ENCODE measurements at places on chromosomes 16 and 17.

- no peak for DNase-seq
Observed at GRCh38 chr17:2266045-2266864, 37.3 kb downstream of the SMG6 start.

GRCh38 chr16:4339909-4340308, 11.2 kb downstream of the PAM16 start:
- DNase-seq: no peak

- peak; percentile 94 for DNase-seq
Observed at GRCh38 chr17:45197555-45198334, 23.9 kb upstream of the FMNL1 start.

DNA sequence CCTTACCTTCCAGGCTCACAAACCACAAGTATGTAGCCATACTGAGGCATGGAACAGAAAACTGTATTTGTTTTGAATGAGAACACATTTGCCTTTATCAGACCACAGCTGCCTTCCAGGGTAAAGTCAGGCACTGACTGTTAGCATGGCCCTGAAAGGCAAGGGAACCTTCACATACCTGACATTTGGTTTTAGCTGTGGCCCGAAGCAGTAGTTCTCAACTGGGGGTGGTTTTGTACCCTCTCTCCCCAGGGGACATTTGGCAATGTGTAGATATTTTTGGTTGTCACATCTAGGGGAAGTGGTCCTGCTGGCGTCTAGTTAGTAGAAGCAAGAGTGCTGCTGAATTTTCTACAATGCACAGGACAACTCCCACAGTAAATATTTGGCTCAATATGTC, 9.2 kb downstream of the HERPUD1 start:
- DNase-seq: no peak

Data from SJCRH30 (cell line).